ENCODE measurements at places on chromosomes 16 and 17.
A peak's percentile ranks its signal among the peaks of the same experiment; 100 is the strongest.

DNA sequence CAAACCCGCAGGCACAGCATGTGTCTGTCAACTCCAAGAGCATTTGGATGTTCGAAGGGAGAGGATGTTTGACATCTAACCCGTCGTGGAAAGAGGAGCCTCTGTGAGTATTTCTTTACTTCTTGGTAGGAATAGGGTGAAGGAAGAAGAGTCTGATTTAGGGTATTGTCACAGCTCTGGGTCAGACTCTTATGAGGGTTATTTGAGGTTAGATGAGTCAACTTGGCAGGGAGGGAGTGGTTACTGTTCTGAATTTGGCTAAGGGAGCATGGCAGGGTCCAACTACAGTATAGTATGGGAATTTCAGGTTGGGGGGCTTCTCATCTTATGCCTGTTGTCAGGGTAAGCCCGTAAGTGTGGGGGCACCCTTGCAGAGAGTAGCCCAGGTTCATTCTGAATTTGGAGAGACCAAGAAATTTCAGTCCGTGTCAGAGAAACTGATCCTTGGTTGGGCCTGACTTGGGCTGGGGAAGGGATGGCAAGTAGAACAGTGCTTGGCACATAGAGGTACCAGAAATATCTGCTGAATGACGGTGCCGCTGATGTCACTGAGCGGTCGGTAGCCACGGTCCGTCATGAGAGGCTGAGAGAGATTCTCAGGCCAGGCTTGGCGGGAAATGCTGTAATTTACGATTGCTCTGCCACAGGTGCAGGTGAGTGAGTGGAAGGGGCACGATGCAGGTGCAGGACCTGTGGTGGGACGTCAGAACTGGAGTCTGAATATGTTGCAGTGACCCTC lies 43.2 kb downstream of the MYH3 start:
- DNase-seq: no peak

DNA sequence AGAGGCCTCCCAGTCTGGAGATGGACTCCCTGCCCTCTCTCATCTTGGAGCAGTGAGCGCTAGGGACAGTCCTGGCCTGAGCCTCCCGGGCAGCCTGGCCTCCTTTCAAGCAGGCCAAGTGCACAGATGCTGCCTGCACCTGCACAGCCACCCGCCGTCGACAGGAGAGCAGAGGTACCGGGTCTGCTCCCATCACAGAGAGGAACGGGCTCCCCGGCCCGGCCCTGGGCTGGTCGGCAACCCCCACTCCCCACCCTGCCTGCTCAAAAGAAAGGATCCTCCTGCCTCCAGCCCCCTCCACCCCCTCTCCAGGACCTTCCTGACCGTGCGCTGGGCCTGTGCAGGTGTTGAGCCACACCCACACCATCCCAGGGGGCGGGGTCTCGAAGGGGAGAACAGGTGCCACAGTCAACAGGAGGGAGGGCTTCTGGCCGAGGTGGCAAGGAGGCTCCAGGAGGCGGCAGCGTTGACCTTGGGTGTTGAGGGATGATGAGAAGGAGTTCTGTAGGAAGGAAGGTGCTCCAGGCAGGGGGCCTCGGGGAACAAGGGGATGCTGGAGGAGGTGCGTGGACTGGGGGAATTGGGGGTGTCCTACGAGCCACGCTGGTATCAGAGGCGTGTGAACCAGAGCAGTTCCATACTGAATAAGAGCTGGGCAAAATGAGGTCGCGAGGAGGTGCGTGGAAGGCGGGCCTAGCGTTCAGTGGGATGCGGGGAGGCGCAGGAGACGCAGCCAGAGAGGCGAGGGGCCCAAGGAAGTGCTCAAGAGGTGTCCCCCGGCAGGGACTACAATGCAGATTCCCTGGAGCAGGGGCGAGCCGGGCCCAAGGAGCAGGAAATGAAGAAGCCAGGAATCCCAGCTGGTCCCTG lies 967 bp upstream of the CDH15 start:
- no peak for DNase-seq

- no peak for DNase-seq
Measured at GRCh38 chr16:80085606-80086005, 455.2 kb upstream of the DYNLRB2 start.

- peak; percentile 89 for DNase-seq
Measured at GRCh38 chr17:143785-144281, 6.5 kb downstream of the SCGB1C2 start.

GRCh38 chr17:37219876-37220606 lies 155.7 kb upstream of the C17orf78 start:
- no peak for DNase-seq

- DNase-seq: no peak
Measured at GRCh38 chr16:21197112-21197511, 14.3 kb downstream of the ZP2 start.

DNA sequence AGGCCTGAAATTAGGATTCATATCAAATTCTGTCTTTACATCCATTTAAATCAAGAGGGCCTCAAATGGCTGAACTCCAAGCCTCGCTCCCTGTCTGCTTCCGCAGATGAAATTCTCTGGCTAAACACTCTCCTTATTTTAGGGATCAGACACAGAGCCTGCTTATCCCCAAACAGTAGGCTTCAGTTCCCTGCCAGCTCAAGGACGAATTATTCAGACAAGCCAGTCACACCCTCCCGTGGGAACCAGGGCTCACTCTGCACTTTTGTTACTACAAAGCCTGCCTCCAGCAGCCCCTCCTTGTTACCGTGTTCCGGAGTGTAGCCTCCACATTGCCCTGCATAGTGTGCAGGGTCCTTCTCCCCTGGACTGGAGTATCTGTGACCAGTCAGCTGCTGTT lies 46.6 kb upstream of the LCMT1 start:
- DNase-seq: no peak

- no peak for DNase-seq
Measured at GRCh38 chr17:66807182-66807581, 27.7 kb upstream of the CACNG5 start.

GRCh38 chr17:16438173-16438556 lies 22.8 kb downstream of the TRPV2 start:
- DNase-seq: no peak

- no peak for DNase-seq
Measured at GRCh38 chr16:82055728-82056549, 20.9 kb downstream of the HSD17B2 start.

GRCh38 chr16:75565640-75566039 lies 539 bp upstream of the GABARAPL2 start:
- DNase-seq: no peak

DNA sequence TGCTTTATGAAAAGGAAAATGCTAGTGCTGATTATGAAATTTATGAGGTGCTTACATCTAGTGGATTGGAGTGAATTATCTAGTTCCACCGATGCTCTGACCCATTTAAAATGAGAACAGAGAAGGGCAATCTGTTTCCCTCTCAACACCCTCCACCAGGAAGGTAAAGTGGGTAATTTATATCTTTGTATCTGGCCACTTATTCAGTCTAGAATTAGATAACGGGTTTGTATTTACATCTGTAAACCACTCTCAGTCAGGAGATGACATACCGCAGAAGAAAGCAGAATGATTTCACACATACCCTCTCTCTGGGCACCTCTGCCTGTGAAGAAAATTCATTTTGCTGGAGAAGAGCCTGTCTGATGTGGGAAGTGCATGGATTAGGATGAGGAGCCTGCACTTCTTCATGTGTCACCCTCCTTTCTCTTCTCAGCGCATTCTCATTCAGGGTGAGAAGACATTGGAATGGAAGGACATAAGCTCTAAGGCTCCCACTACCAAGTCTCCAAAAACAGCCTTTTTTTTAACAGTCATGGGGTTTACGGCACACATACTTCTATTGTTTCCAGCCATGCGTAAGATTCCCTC lies 646.7 kb upstream of the SALL1 start:
- DNase-seq: no peak

DNA sequence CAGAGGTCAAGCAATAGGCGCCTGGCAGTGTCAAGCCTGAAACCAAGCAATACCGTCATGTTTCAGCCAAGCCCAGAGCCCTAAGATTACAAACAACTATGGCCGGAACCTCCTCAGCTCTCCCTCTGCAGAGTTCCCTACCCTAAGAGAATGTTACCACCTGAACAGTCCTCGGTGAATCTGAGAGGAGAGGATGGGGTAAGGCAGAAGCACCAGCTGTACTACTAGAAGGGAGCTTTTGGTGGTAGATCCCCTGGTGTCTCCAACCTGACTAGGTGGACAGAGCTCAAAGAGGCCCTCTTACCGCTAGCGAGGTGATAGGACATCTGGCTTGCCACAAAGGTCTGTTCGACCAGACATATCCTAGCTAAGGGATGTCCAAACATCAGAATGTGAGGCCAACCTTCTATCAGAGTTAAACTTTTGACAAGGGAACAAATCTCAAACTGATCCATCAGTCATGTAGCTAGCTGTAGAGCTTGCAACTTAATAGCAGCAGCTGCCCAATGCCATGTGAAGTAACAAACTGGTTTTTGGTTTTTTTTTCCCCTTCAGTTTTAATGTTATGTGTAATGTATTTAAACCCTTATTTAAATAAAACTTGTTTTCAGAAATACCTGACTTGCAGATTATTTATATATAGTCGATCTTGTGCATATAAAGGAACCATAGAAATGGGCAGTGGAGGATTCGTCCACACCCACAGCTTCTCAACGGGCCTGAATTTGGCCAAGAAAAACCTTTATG lies 2.5 kb downstream of the EIF1 start:
- no peak for DNase-seq
